ENCODE measurements at places on chromosomes 3 and 15. TPM values are rescaled to one million over a fixed set of nuclear protein-coding genes. Genes with fewer than 3 reads are reported as not detected.

NR2E3 gene
- polyA plus RNA-seq: 0.17 TPM

MESP2 gene
- 0.57 TPM for polyA plus RNA-seq

GRCh38 chr15:55434989-55435825 is 26.9 kb downstream of the PIERCE2 start:
- peak; percentile 64 for DNase-seq

GRCh38 chr15:31461375-31461774 is 134.7 kb downstream of the KLF13 start:
- DNase-seq: no peak

Data from A549 (cell line).